ENCODE measurements at places on chromosomes 16 and 17.
A peak's percentile ranks its signal among the peaks of the same experiment; 100 is the strongest.

DNA sequence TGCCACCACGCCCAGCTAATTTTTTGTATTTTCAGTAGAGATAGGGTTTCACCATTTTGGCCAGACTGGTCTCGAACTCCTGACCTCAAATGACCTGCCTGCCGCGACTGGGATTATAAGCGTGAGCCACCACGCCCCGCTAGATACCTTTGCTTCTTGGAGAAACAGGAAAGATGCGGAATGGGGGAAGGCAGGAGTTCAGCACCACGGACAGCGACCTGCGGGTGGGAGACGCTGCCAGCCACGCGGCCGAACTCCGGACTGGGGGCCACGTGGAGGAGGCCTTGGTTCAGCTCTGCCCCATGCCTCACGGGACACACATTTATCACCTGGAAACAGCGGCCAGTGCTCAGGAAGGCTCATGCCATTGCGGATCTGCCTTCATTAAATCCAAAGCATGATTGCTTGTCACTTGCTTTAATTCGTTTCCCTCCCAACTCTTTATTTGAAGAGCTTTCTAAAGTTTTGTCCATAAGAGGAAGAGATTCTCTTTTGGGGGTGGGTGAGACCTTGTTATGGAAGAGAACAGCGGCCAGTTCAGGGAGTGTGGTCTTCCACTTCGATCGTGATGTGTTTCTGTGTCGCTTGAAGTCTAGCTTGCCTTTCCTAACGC lies 219.9 kb downstream of the ENGASE start:
- no peak for DNase-seq

DNA sequence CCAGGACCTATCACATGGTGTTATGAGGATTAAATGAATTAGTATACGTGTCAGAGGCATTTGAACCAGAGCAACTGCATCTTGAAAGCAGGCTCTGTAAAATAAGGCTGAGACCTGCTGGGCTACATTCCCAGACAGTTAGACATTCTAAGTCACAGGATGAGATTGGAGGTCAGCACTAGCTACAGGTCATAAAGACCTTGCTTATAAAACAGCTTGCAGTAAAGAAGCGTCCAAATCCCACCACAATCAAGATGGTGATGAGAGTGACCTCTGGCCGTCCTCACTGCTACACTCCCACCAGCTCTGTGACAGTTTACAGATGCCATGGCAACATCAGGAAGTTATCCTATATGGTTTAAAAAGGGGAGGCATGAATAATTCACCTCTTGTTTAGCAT lies 71.8 kb downstream of the IRF8 start:
- no peak for DNase-seq

GRCh38 chr16:10465821-10466220 lies 80.0 kb downstream of the ATF7IP2 start:
- DNase-seq, result no peak

DNA sequence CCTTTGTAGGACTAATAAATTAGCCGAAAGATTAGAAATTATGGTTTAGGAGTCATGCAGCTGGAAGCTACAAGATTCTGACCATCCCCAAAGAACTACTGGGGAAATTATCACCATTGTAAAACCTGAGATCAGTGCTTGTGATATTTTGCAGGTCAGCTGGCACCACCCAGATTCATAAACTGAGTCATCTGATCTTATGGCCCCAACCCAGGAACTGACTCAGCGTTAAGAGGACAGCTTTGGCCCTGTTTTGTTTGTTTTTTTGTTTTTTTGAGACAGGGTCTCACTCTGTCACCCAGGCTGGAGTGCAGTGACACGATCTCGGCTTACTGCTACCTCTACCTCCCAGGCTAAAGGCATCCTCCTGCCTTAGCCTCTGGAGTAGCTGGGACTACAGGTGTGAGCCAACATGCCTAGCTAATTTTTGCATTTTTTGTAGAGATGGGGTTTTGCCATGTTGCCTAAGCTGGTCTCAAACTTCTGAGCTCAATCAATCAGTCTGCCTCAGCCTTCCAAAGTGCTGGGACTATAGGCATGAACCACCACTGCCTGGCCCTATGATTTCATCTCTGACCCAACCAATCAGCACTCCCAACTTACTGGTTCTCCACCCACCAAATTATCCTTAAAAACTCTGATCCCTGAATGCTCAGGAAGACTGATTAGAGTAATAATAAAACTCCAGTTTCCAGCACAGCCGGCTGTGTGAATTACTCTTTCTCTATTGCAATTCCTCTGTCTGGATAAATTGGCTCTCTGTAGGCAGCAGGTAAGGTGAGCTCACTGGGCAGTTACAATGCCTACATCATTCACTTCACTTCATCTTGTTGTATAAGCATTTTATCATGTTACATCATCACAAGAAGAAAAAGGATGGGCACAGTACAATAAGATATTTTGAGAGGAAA lies 79.4 kb upstream of the KSR1 start:
- DNase-seq, result no peak

GRCh38 chr17:77882481-77883212 lies 75.9 kb upstream of the TNRC6C start:
- peak; percentile 33 for DNase-seq

GRCh38 chr16:80274576-80275191 lies 266.1 kb upstream of the DYNLRB2 start:
- no peak for DNase-seq

DNA sequence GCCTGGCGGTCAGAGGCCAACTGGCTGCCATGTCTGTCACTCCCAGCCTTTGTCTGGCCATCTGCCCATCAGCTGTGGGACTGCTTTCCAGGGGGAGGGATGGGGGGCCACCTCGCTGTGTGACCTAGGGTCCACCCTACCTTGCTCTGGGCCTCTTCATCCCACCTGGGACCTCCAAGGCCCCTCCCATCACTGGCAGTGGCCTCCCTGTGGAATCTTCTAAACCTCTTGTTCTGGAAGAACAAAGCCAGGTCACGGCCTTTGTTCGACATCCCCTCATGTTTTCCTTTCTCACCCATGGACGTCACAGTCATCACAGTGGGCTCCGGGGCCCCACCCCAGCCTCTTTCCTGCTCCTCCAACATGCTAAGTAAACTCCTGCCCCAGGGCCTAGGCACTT lies 24.0 kb downstream of the SPNS2 start:
- no peak for DNase-seq

GRCh38 chr16:50574745-50575136 lies 26.5 kb downstream of the NKD1 start:
- DNase-seq, result no peak

DNA sequence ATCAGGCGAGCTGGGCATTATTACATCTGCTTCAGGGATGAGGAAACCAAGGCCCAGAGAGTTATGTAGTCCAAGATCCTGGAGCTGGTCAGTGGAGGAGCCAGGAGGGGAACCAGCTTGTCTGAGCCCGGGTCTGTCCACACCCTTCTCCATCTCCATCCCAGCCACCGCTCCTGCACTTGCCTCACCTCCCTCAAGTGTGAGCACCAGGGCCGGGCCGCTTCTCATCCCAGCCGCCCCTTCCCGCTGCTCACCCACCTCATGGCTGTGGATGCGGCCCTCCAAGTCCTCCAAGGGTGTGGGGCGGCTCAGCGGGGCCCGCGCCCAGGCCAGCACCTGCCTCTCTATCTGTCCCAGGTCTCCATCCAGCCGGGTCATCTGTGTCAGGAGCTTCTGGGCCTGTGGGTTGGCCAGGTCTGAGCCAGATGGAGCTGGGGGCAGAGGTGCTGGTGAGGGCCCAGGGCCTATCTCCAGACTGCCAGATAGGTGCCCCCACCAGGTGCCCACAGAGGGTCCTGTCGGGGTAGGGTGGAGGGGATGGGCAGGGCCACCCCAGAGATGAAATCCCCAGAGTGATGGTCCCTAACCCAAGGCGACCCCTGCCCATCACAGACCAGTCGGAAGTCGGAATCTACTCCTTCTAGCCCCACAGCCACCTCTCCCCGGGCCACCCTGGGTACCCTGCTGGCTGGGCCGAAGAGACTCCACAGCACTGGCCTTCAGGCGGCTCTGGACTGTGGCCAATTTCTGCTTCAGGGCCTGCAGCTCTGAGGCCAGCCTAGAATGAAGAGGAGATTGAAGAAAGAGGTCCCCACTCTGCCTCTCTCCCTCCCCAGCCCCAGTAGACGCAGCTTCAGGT lies 9.4 kb downstream of the EVPL start:
- no peak for DNase-seq

DNA sequence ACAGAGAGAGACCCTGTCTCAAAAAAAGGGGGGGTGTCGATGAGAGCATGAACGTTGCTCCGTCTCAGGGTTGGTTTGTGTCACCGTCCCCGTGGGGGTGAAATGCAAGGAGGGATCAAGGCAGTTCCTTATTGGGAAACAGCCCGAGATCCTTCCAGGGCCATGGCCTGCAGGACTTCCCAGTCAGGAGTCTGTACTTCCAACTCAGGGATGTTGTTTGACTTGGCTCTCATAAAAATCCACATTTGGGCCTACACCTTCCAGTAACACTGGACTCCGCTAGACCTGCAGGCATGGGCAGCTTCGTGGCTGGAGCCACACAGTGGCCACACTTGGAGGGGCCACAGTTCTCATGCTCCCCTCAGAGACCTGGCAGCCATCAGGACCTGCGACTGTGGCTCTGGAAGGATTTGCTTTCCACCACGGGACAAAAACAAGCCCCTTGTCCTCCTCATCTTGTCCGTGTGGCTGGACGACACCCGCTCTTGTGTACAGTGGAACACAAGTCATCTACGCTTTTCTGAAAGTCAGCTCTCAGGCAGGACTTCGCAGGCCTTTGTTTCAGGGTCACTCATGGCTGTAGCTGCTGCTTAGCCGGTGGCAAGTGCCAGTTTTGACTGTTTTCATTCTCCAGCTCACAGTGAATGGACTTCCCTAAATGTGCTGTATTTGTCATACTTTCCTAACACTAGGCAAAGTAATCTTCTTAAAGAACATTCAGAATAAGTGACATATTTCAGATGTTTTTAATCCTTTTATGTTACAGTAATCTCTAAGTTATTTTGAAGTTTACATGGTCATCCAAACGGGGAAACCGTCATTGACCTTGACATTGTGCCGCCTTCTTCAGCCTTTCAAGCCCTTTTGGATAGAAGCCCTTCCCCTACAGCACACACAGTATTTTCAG lies 24.2 kb upstream of the IL17C start:
- no peak for DNase-seq

GRCh38 chr16:88975511-88976061 lies 1.4 kb downstream of the CBFA2T3 start:
- DNase-seq, result peak; percentile 90
